ENCODE measurements at places on chromosomes 16 and 17.
A peak's percentile ranks its signal among the peaks of the same experiment; 100 is the strongest.

DNA sequence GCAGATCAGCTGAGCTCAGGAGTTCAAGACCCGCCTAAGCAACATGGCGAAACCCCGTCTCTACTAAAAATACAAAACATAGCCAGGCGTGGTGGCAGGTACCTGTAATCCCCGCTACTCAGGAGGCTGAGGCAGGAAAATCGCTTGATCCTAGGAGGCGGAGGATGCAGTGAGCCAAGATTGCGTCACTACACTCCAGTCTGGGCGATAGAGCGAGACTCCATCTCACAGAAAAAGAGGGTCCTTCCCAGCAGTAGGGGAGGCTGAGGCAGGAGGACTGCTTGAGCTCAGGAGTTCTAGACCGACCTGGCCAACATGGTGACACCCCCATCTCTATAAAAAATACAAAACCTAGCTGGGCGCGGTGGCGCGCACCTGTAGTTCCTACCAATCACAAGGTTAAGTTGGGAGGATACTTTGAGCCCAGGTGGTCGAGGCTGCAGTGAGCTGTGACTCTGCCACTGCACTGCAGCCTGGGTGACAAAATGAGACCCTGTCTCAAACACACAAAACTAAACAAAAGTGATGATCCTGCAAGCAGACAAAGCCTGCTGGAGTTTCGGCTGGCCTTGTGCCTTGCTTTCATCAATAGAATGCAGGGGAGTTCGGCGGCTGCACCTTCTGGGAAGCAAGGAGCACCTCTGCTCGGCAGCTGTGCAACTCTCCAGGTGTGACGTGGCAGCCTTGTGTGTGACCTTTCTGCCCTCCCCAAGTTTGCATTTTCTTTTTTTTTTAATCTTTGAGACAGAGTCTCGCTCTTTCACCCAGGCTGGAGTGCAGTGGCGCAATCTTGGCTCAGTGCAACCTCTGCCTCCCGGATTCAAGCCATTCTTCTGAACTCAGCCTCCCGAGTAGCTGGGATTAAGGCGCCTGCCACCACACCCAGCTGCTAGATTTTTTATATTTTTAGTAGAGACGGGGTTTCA lies 12.4 kb upstream of the YWHAE start:
- no peak for DNase-seq

DNA sequence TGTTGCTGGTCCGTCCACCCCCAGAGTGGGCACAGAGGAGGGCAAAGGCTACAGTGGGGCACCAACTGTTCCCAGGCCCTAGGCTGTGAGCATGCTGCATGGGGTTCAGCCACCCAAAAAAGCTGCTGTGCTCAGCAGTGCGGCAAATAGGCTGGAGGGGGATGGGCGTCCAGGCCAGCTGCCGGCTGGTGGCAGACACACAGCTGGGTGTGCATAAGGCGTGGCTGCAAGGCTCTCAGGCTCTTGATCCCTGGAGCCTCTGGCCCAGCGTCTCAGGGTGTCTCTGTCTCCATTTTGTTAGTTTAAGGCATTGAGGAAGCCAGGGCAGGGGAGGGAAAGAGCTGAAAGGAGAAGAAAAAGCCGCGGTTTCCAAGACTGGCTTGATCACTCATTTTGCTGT lies 8.8 kb downstream of the RPL19 start:
- peak; percentile 92 for DNase-seq

DNA sequence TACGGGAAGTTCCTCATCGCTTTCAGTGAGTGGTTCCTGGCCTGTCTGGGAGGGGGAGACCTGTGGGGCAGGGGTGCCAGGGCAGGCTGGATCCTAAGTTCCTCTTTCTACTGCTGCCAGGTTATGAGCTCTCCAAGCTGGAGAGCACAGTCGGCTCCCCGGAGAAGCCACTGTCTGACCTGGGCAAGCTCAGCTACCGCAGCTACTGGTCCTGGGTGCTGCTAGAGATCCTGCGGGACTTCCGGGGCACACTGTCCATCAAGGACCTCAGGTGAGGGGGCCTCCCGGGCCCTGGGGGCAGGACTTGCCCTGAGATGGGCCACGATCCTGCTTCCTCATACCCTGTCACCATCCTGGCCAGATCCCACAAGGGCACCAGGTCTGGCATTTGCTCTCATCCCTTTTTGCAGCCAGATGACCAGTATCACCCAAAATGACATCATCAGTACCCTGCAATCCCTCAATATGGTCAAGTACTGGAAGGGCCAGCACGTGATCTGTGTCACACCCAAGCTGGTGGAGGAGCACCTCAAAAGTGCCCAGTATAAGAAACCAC lies 5.1 kb downstream of the PRSS8 start:
- no peak for DNase-seq

- DNase-seq = no peak
These were observed 200.6 kb upstream of the CIBAR2 start for GRCh38 chr16:85312642-85313525.

DNA sequence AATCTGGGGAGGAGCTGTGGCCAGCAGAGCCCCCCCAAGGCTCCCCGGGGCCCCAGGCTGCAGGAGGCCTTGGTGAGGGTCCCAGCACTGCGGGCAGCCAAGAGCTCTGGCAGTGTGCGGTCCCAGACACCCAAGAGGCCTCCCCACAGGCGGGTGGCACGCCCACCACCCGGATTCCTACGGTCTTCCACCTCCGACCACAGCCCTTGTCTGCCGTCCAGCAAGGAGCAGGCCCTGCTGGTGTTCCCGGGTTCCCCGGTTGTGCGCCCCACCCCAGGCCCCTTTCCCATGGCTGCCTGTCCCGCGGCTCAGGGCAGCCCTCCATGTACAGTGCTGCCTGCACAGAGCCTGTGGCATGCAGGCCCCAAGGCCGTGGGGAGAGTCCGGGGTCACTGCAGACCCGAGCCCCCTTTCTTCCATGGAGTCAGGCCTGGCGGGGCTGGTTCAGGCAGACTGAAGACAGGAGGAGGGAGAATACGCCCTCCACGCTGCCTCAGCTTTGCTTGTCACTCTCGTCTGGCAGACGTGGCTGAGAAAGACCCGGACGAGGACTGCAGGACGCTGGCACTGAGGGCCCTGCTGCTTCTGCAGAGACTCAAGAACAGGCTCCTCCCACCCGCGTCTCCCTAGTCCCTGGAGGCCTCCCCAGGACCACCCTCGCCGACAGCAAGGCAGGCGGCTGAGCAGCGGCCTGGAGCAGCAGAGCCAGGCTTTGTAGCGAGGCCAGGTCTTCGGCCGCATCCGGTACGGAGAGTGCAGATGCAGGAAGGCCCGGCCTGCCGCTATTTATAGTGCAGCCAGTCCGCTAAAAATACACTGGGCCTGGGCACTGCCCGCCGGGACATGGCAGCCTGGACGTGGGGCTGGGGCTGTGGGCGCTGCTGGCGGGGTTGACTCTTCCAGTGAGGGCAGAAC lies 16.4 kb downstream of the TELO2 start:
- DNase-seq = no peak

- DNase-seq = no peak
These were observed 94.1 kb downstream of the RPGRIP1L start for GRCh38 chr16:53609536-53609935.

GRCh38 chr17:64579917-64580316 lies 73.1 kb downstream of the CEP95 start:
- no peak for DNase-seq

DNA sequence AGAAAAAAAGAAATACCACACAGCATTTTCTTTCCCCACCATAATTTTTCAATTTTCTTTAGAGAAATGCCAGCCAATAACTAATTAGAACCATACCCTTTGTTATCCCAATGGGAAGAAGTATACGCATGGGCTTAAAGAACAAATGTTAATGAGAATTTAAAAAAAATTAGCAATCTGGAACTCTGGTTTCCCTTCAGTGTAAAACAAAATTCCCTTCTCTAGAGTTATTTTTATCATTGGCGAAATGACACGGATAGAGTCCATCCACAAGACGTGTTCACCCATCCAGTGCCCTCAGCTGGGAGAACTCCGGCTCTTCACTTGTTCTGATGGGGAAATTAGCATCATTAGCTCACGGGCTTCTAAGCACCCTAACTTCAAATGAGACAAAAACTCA lies 3.3 kb downstream of the NXN start:
- no peak for DNase-seq

- DNase-seq = no peak
These were observed 217.5 kb upstream of the CNTNAP4 start for GRCh38 chr16:76059701-76060100.

DNA sequence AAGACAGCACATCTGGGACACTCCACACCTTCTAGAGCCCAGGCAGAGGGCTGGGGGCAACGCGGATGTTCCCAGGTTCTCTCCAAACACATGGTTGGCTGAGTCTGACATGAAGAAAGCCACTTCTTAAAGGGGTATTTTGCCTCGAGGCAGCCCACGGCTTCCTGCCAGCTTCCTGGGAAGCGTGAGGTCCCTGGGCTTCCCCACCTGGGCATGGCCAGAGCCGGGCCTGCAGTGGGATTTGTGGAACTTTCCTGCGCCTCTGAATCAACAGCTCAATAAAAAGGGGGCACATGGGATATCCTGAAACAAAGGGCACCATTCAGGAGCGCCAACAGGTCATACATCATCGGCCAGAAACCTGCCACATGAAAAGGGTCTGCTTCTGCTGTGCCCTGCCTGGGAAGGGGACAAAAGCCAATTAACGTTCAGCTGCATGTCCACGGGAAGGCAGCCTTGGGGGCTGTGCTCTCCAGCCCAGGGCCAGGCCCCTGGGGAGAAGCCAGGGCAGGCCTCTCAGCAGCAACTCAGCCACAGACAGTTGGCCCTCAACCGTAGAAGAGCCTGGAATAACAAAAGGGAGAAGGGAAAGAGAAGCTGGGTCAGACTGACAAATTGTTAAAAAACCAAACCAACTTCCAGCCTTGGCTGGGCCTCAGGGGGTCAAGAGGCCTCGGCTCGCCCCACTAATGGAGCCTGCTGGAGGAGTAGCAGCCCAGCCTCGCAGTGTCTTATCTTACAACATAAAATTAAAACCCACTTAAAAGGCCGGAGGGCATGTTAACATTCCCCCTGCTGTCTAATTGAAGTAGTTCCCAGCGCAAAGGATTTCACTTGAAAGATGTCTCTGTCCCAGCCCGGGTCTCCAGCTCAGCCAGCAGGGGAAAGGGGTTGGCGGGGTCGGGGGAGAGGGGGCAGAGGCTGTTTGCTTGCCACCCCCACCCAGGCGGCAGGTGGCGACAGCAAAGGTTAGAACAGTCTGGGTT lies 34.2 kb downstream of the TBX4 start:
- DNase-seq = no peak

DNA sequence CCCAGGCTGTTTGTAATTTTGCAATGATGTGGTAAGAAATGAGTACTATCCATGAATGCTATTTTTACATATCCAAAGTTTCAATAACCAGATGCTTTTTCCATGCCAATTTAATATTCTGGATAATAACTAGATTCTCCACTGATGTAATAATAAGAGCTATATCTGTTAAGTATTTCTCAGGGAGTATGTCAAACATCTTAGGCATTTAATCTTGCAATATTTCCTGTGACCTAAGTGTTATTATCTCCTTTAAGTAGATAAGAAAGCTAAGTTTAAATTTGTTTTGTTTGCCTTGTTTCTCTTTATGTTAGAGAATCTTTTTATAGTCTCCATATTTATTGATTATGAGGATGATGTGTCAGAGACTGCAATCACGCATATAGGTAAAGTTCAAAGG lies 32.3 kb upstream of the HS3ST3A1 start:
- DNase-seq = no peak

DNA sequence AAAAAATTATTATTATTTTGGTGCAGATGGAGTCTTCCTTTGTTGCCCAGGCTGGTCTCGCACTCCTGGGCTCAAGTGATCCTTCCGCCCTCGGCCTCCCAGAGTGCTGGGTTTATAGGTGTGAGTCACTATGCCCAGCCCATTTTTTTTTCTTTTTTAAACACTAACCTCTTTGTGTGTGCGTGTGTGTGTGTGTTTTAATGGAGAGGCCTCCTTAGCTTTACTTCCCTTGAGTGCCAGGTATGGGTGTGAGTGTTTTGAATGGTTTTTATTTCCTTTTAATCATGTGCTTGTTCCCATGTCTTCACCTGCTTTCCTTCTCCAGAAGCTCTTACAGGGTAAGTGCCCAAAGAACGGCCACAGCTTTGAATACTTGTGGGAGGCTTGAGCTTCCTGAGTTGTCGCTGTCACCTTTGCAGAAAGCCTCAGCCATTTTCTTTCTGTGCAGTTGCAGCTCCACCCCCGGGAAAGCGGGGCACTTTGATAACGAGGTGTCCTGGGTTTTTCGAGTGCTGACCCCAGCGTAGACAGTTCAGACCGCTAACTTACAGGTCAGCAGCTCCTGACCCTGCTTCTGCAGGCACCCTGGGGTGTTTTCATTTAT lies 22.6 kb downstream of the AKAP1 start:
- no peak for DNase-seq

GRCh38 chr16:51569203-51569931 lies 418.3 kb upstream of the SALL1 start:
- DNase-seq = no peak

GRCh38 chr16:77948835-77949234 lies 73.5 kb upstream of the CLEC3A start:
- DNase-seq = no peak

DNA sequence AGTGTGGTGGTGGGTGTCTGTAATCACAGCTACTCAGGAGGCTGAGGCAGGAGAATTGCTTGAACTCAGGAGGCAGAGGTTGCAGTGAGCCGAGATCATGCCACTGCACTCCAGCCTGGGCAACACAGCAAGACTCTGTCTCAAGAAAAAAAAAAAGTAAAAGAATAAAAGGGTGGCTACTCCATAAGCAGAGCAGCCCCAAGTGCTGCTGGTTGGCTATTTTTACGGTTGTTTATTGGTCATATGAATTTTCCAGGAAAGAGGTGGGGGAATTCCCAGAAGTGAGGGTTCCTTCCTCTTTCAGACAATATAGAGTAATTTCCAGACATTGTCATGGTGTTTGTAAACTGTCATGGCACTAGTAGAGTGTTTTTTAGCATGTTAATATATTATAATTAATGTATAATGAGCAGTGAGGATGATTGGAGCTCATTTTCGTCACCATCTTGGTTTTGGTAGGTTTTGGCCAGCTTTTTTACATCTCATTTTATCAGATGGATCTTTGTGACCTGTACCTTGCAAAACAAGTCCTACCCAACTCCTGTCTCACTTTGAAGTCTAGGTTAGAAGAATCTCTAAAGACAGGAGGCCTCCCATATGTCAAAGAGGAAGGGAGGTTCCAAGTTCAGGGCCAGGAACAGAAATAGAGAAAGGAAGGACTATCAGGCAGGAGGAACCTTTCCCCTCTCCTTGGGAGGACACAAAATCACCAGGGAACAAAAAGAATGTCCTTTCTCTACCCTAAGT lies 39.1 kb downstream of the HOXB1 start:
- DNase-seq = no peak

GRCh38 chr17:68288375-68288774 lies 2.6 kb downstream of the SLC16A6 start:
- DNase-seq = no peak

DNA sequence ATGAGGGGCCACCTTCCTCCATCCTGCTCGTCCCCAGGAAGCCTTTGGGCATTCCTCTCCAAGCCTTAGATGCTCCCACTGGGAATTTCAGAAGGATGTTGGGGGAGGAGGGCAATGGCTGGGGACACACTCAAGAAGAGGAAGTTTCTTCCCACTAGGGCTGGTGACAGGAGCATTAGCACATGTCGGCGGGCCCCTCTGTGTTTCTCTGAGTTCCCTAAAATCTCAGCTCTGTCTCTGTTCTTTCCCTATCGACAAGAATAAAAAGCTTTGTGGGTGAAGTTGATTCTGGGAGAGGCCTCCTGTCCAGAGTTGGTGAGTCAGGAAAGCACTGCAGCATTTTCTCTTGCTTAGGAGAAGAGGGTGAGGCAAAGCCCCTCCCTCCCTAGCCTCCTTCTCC lies 19.7 kb upstream of the C17orf107 start:
- DNase-seq = no peak
